ENCODE measurements at places on chromosomes 12 and 14. TPM values are rescaled to one million over a fixed set of nuclear protein-coding genes. Genes with fewer than 3 reads are reported as not detected.

The GPR68 gene
- total RNA-seq: 0.61 TPM

The KCNMB4 gene
- 2.6 TPM for total RNA-seq

The CATSPERB gene
- total RNA-seq: 1.3 TPM

The KCNH5 gene
- 0.66 TPM for total RNA-seq

The CMKLR1 gene
- total RNA-seq: 8.2 TPM

GRCh38 chr14:99576761-99577705 lies 27.0 kb downstream of the CCDC85C start:
- peaks cover 87% of the 10 kb centered on the region for H3K4me1 ChIP-seq
- no peak overlapping the region for H3K4me3 ChIP-seq
- no peak for DNase-seq

DNA sequence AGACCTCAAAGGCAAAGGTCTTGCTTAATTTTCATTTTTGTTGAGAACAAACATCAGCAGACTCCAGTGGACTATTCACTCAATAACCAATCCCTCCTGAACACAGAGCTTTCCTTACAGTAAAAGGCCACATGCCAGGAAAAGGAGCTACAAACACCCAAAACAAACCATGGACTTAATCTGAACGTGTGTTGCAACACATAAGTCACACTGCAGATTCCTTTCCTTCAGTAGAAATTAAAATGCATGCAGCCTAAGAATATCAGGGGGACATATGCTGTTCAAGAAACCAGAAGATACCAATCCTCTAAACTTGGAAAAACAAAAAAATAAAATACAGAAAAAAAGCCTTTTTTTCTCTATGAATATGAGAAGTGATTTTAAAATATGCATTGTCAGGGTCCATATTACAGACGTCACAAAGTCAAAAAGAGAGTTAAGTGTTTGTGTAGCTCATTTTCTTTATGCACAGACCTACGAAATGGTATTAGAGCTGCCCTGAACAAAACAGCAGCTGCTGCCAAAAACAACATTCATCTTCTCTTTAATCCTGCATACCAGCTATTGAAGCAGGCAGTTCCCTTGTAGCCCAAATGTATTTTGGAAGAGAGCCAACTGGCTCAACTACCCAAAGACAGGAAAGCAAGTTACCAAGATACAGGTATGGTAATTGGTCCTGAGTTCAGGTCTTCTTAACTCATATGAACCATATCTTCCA lies 26.2 kb downstream of the KITLG start:
- DNase-seq: no peak
- H3K4me3 ChIP-seq: no peak overlapping the region
- H3K27ac ChIP-seq: no peak overlapping the region
- H3K4me1 ChIP-seq: peaks cover 45% of the 10 kb centered on the region
- no peaks in the 10 kb centered on the region for H3K27me3 ChIP-seq

GRCh38 chr12:54933376-54933775 lies 51.2 kb downstream of the TESPA1 start:
- no peaks in the 10 kb centered on the region for H3K27me3 ChIP-seq
- H3K4me1 ChIP-seq: peaks cover 3% of the 10 kb centered on the region
- no peaks in the 10 kb centered on the region for H3K36me3 ChIP-seq
- H3K27ac ChIP-seq: no peak overlapping the region

GRCh38 chr12:88946372-88946997 lies 366.2 kb upstream of the KITLG start:
- no peaks in the 10 kb centered on the region for H3K36me3 ChIP-seq
- DNase-seq: peak; percentile 23
- H3K4me1 ChIP-seq: no peaks in the 10 kb centered on the region
- H3K4me3 ChIP-seq: no peak overlapping the region
- H3K27ac ChIP-seq: no peak overlapping the region

- no peaks in the 10 kb centered on the region for H3K36me3 ChIP-seq
- H3K27ac ChIP-seq: no peak overlapping the region
Observed at GRCh38 chr14:68756000-68756481, 36.8 kb downstream of the ZFP36L1 start.
